Stimulated activated effector memory CD8-positive, alpha-beta T cell treated with anti-CD3 and anti-CD28 coated beads, Interleukin-12 subunit alpha, Interleukin-12 subunit beta, amount 100 ng/mL, for 72 hours (primary cell): ENCODE measurements at places on chromosomes 7 and 10.

DNA sequence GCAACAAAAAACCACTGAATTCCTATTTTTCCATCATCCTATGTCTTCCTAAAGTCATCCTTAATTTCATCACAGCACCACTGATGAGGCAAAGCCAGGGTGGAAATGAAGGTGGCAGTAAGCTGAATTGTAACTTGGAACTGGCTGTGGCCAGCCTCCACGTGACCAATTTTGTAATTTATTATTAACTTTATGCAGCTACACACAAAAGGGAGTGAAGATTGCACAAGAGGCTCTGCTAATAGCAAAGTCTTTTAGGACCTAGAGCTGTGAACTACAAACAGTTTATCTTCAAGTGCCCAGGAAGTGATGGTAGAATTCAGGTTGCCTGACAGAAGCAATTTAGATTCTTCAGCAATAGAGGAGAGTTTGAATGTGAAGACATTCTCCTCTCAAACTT, 176.4 kb downstream of the CCDC71L start:
- DNase-seq: no peak

- DNase-seq: no peak
Measured at GRCh38 chr10:72800000-72800740, 93.4 kb upstream of the OIT3 start.

- no peak for DNase-seq
Measured at GRCh38 chr7:1639071-1639470, 31.0 kb upstream of the ELFN1 start.

DNA sequence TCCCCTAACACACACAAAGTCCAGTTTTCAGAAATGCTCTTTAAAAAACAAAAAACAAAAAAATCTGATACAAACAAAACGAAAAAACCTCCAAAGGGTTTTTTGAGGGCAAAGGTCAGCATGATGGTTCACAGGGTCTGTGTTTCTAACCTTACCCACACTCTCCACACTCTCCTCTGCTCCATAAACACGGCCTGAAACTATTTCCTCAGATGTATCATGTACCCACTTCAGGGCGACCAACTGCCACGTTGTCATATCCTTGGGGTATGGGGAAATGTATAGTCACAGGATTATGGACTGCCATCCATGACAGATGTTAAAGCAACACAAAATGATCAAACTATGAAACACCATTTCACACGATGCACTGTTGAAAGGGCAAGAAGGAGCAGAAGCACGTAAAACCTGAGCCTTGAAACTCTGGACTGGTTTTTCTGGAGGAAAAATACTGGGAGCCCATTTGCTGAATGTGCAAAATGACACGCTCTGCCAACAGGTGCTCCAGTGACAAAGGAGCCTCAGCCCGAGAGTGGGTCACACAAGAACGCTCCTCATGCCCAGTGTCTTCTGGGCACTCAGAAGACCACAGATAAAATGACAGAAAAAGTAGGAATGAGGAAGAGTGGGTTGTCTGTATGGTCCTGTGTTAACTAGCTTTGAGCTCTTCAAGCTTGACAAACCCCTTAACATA, 15.8 kb downstream of the NAPEPLD start:
- no peak for DNase-seq

GRCh38 chr10:19922236-19922963, 106.2 kb downstream of the PLXDC2 start:
- DNase-seq: no peak

DNA sequence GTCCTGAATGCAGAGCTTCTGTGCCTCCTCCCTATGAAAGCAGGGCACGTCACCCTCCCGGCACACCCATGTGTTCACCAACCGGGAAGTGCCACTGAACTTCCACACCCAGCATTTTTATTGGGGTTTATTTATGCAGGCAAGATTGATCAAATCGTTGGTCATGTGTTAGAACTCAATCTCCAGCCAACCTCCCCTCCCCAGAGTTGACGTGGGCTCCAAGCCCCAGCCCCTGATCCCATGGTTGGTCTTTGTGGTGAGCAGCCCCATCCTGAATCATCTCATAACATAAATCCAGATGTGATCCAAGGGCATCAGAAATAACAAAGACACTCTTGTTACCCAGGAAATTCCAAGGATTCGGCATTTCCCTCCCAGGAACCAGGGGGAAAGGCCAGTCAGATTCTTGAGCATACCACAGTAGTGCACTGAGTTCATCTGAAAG, 151.2 kb downstream of the TPST1 start:
- no peak for DNase-seq

DNA sequence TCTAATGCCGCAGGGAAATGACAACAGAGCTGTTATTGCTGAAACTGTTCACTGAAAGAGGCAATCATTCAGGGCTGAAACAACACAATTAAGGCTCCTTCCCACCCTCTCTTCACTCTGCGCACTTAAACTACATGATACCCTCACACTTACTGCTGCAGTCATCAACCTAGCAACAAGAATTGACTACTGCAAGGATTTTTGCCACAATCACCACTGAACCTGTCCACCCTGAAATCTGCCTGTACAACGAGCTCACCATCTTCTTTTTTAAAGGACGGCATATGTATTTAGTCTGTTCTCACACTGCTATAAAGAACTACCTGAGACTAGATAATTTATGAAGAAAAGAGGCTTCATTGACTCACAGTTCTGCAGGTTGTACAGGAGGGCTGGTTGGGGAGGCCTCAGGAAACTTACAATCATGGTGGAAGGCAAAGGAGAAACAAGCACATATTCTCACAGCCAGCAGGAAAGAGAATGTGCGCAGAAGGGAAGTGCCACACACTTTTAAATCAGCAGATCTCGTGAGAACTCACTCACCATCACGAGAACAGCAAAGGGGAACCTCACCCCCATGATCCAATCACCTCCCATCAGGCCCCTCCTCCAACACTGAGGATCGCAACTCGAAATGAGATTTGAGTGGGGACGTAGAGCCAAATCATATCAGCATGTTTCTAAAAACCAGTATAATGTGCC, 131.7 kb downstream of the SORCS1 start:
- no peak for DNase-seq

- no peak for DNase-seq
Measured at GRCh38 chr10:123781956-123782500, 109.6 kb downstream of the CPXM2 start.

DNA sequence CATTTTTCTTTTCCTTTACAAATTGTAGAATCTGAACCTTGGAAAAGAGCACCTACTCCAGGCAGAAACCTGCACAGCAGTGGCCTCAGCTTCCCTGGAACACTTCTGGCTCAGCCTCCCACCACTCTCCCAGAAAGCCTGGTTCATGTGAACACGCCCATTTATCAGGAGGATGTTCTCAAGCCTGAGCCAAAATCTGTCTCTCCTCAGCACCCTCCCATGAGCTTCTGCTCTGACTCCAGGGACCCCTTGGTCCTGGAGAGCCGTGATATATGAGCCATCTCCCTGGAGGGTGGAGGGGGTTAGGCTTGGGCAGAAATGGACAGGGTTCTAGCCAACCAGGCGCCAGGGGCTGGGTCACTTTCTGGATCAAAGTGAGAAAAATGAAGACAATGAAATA, 10.1 kb downstream of the GDF2 start:
- DNase-seq: no peak

- no peak for DNase-seq
Measured at GRCh38 chr7:42319631-42320030, 82.6 kb upstream of the GLI3 start.

GRCh38 chr10:88783724-88784123, 18.8 kb upstream of the LIPM start:
- DNase-seq: no peak

GRCh38 chr10:131954356-131954965, 27.3 kb downstream of the BNIP3 start:
- no peak for DNase-seq

- no peak for DNase-seq
Measured at GRCh38 chr7:68009716-68010115, 1013.1 kb downstream of the TYW1 start.

GRCh38 chr7:51045319-51046102, 262.8 kb upstream of the GRB10 start:
- DNase-seq: no peak

DNA sequence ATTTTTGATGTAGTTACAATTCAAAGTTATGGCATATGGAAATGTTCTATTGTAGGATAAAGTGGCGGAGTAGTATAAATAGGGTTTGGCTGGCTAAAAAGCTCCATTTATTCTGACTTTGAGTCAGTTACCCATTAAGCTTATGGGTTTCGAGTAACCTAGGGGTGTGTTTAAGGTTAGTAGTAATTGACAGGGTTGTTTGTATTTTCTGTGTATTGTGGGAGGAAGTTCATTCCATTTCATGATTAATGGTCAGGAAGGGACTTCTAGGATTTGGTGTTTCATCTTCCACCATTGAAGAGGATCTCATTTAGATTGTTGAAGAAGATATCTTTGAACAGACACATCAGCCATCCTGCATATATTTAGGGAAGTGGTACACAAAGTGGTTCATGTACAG, 75.0 kb downstream of the BICC1 start:
- DNase-seq: no peak

DNA sequence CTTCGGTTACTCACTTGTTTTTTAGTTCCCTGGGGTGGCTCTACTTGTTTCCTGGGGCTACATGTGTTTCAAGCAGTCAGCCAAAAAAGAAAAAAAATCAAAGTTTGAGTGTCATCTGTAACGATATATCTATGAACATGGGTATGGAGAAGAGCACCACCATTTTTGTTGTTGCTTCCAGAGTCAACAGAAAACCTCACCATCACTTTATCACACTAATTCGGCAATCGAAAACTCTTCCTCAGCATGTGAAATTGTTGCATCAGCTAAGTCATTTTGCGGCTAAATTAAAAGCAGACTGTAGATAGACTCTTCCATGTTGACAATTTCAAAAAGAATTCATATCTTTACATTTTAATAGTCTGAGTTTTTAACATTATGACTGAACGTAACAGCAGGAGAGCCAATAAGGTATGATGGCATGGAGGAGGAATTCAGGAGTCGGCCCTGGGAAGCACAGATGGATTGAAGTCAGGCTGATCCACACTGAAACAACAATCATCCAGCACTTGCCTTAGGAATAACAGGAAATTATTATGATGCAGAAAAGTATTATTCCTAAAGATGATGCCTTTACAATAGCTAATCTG, 455.7 kb upstream of the KLF6 start:
- DNase-seq: peak; percentile 6

DNA sequence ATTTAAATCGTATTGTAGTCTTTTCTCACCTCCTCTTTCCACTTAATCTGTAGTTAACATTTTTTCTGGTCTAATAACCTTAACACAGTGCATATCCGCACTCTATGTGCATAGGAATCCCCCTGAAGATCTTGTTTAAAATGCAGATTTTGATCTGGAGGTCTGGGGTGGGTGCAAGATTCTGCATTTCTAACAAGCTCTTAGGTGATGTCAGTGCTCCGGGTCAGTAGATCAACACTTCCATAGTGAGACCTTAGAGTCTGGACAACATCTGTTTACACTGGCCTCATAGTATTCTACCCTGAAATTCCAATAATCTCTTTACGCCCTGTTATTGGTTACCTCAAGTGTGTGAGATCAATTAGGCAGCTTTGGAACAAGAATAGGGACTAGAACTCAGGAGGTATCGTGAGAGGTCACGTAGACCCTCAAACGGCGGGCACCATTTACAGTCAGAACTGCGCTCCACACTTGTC, 434 bp upstream of the PLEKHA8 start:
- no peak for DNase-seq

- no peak for DNase-seq
Measured at GRCh38 chr10:74652664-74653063, 173.7 kb upstream of the KAT6B start.

- no peak for DNase-seq
Measured at GRCh38 chr10:72386916-72387586, 32.3 kb upstream of the DNAJB12 start.

DNA sequence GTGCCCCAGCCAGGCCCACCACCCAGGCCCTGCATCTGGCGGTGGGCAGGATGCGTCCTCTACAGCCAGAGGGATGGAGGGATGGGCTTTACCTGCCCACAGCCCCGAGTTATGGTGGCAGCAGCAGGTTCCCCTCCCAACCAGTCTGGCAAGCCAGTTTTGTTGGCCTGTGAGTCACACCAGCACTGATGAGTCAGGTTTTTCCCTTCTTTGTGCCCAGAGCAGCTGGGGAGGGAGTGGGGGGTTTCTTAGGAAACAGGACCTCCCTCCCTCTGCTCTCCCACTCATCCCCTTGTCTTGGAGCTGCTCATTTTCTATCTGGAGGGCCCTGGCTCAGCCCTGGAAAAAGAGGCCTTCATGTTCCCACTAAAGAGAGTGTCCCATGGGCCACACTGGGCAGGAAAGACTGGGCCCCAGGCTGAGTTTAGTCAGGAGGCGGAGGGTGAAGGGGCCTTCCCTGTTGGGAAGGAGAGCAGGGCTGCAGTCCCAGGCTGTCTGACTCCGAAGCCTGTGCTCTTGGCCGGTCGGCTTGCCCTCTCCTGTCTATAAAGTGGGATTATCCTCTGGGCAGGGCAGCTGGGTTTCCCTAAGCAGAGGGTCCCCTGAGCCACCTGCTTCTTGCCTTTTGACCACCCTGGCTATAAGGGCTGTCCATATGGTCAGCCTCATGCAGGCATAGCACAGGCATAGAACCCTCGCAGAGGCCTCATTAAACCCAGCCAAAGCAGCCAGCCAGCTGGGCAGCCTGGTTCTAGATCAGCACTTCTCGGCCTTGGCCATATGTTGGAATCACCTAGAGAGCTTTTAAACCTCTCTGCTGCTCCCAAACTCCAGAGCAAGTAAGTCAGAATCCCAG, 30.2 kb upstream of the ANKRD2 start:
- peak; percentile 10 for DNase-seq

GRCh38 chr7:131103997-131104396, 223.7 kb upstream of the MKLN1 start:
- no peak for DNase-seq

GRCh38 chr10:118271671-118272070, 70.5 kb downstream of the FAM204A start:
- no peak for DNase-seq

DNA sequence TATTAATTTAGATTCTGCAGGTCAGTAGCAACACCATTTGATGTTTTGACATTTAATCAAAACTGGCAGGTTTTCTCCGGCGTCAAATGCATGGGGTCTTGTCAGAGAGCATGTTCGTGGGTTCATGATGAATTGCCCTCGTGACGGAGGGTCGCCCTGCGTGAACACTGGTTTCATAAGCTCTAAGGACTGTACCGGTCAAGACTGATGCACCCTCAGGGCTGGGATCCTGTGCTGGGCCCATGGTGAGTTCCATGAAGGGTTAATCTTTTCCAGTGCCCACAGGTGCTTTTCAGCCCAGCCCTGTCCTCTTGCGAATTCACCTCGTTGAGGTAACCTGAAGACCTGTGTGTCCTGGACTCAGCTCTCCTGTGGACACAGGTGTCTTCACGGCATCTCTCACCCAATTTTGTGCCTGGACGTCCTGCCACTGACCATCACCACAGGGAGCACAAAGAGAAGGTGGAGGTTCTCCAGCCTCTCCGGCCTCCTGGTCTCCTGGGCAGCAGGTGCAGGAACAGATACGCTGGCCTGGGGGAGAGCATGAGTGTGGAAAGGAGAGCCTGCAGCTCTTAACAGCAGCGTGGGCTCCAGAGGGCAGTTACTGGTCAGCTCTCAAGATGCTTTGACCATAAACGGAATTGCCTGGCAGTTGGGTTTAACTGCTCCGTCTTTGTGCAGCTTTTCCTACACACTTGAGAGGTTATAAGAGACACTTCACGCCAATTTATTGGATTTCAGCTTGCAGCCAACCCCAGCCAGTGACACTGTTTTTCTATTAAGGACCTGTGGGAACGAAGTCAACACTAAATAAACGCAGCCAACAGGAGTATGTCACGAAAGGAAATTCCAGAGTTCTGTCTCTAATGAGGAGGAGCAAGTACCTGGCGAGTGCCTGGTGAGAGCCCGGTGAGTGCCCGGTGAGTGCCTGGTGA, 37.4 kb upstream of the CFAP46 start:
- DNase-seq: no peak

- no peak for DNase-seq
Measured at GRCh38 chr7:33379891-33380525, 250.6 kb downstream of the BBS9 start.
